ENCODE measurements at places on chromosomes 11 and 22.

DNA sequence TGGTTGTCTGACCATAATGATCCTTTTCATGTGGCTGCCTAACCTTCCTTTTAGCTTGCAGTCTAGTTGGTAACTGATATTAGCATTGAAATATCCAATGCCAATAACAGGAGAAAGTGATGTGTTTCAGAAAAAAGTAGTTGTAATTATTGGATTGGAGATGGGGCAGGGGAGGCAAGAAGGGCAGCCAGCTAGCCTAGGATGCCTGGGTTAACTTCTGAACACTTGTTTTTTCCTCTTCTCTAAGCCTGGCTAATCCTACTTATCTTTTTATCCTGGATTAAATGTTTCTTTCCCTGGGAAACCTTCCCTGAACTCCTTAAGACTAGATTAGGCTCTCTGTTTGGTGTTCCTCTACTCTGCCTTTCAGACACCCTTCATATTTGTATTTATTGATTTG is 380.2 kb downstream of the TMEM135 start:
- DNase-seq: no peak

DNA sequence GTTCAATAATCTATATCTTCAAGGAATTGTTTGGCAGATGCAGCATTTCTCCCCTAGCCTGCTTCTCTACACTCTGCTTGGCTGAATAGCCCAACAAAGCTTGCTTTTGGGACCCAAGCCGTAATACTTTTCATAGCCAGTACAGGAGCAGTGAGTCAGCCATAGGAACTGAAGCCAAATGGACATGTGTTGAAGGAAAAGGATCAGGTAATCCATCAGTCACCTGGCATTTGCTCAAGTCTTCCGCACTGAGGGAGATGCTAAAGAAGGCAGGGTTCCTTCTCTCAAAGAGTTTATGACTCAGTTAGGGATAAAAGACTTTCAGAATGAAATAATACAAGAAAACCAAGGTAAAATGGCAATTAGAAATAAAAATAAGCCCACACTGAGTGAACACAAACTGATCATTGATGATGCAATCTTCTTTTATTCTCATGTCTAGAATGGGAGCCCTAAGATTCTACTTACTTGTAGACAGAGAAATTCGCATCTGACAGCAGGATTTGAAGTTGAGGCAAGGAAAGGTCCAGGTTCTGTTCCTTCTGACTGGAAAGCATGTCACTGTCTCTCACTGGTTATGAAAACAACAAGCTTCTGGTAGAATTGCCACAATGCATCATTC is 13.2 kb downstream of the C11orf87 start:
- no peak for DNase-seq

DNA sequence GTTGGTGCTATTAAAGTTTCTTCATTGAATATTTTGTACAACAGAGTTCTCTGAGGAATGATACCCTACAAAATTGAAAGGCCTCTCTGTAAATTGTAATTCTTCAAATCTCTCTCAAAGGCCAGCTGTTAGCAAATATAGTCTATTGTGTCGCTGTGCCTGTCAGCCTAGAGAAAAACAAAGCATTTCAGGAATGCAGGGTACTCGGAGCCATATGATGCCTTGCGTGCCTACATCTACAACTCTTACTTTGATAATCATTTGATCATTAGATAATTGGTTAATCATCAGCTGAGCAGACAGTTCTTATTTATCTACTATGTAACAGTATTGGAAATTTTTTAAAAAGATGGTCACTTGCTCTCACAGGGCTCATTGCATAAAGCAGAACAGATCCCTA is 67.3 kb downstream of the RNF169 start:
- DNase-seq: no peak

DNA sequence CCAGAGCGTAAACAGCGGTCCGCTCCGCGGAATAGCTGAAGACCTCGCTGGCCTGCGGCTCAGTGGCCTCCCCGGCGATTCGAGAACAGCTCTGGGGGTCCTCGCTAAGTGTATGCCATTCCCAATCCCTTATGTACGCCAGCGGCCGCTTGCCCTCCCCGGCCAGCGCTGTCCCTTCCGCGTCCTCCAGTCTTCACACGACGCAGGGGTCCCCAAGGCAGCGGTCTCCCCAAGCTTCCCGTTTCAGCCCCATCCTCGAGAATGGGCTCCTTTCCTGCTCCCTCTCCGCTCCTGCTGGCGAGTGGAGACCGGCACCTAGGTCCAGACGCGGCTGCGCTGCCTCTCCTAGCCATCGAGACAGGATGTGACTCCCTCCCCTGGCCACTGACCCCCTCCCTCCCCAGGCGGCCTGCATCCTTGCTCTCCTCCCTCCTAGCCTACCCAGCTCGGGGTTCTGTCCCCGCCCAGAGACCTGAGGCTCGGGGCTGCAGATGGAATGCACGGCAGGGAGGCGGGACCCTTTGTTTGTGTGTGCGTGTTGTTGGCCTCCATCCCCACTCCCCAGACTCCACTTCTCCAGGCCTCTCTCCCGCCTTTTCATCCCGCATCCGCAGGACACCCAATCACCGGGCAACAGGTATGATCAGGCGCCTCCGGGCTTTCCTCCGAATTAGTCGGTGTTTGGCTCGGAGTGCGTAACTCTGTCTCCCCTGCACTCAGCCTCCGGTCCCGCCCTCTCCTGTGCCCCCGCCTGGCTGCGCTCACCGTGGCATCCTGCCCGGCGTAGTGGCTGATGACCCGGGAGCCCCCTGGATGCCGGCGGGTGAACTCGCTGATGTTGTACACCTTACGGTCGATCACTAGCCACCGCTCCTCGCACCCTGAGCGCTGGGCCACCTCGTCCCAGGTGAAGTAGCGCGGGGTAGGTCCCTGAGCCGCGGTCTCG is 740 bp downstream of the FADS1 start:
- DNase-seq: peak; percentile 79

- DNase-seq: no peak
Measured at GRCh38 chr11:27471589-27472397, 797 bp downstream of the LGR4 start.

- no peak for DNase-seq
Measured at GRCh38 chr22:44661070-44661469, 40.9 kb upstream of the PRR5 start.

GRCh38 chr22:50111056-50111455 is 21.2 kb downstream of the MOV10L1 start:
- no peak for DNase-seq

DNA sequence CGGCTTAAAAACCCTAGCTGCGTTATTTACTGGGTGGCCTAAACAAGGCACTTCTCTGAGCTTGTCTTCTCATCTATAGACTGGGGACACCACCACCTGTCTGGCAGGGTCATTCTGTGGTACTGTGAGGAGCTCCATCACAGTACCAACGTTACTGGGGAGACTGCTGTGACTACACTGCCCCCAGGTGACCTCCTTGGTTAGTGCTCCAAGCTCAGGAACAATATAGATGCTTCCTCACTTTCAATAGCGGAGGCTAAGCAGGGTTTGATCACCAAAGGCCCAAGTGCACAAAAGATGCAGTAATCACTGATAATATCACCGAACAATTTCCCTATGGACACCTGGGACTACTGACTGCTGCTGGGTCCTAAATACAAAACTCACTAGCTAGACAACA is 18.8 kb downstream of the PRPF19 start:
- DNase-seq: peak; percentile 55

Data from activated T-cell treated with anti-CD3 and anti-CD28 coated beads, Interleukin-2, amount 50 U/mL, for 48 hours (primary cell).